ENCODE measurements at places on chromosomes 12 and 14.

- no peak for DNase-seq
These were observed 126.9 kb upstream of the FKBP4 start for GRCh38 chr12:2667716-2668440.

- DNase-seq: no peak
These were observed 18.0 kb downstream of the FKBP11 start for GRCh38 chr12:48907245-48907644.

DNA sequence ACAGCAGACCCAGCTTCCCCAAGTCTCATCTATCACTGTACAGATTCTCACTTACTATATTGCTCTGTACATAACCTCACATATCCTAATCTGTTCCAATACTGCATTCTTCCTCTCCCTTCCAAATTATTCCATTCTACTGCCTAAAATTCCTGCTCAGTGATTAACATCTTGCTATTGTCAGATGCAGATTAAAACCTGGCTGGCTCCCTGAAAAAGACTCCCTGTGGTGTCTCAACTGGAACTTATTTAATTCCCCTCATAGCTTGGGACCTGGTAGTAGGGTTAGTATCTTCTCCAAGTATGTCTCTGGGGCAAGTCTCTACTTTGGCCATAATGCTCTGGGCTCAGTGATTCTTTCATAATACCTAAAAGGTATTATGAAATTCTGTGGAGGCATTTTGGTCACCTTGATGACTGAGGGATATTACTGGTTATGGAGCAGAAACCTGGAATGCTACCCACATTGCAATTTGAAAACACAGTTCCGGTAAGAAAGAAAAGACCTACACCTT is 55.8 kb downstream of the PAWR start:
- no peak for DNase-seq

DNA sequence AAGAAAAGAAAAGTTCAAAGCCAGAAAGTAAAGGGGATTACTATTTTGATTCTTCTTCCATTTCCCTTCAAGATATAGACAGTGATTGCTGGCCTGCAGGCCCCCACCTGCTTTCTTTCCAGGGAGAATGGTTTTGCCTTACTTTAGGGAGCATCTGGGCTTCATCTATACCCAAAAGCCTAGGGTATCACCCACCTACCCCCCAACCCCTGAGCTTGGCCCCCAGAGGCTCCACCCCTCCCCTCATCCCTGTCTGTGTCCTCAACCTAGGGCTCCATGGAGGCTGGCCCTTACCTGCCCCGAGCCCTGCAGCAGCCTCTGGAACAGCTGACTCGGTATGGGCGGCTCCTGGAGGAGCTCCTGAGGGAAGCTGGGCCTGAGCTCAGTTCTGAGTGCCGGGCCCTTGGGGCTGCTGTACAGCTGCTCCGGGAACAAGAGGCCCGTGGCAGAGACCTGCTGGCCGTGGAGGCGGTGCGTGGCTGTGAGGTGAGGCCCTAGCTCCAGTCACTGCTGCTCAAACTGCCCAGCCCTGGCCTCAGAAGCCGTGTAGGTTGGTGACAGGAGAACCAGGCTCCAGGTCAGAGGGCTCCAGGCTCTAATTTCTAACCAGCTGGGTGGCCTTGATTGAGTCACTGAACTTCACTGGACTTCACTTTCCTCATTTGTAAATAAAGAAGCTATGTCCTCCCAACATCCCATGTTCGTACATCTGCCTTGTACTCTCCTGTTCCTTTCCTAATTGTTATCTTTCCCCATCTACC is 13.6 kb downstream of the ARHGEF40 start:
- no peak for DNase-seq

DNA sequence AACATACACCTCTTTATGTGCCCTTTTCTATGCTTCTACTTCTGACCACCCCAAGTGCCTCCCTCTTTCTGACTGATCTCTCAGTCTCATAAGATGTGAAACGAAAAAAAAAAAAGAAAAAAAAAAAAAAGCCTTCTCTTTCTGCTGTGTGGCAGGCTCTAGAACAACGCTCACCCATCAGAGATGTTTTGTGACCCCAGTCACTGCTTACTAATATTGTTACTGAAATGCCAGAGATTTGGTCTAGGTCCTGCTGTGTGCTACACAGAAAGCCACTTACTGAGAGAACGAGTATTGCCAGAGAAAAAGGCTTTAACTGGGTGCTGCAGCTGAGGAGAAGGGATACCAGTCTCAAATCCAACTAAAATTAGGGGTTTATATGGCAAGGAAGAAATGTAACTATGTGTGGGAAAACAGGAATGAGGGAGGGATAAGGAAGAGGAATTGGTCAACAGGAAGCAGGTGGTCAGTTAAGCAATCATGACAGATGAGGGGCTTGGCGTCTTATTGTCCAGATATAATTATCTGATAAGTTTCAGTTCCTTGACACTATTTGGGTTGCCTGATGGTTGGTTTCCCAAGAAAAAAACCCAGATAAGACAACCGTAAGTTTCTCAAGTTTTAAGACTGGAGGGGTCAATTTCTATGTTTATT is 149.0 kb downstream of the NAV3 start:
- no peak for DNase-seq

- no peak for DNase-seq
These were observed 73.4 kb upstream of the EEA1 start for GRCh38 chr12:93002293-93003054.

- peak; percentile 69 for DNase-seq
These were observed 86.7 kb downstream of the CALM1 start for GRCh38 chr14:90483571-90483974.

DNA sequence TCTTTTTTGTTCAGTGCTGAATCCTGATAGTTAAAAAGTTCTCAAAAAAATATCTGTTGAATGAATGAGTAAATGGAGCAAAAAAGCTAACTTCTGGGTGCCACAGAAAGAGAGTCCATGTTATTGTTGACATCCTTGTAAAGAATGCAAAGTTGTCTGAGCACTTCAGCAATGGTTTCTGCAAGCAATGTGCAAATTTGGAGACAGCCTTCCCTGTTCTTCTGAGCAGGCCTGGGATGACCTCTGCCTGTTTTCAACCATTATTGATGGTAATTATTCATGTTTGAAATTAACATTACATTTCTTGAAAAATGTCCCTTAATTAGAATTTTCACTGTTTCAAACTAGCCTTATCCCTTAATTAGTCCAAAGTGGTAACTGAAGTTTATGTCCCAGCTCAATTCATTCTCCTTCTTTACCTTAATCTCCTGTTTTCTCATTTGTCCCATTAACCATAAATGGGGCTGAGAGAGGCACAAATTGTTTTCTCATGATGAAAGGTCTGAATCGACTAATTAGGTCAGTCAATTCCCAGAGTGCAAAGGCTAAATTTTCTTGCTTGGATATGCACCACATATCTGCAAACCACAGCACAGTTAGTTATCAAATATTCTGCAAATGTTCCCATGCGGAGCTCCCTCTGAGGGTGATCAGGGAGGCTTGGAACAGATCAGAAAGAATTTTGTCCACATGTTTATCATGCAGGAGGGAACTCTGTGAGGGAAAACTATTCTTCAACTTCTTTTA is 139.4 kb upstream of the KRR1 start:
- no peak for DNase-seq

DNA sequence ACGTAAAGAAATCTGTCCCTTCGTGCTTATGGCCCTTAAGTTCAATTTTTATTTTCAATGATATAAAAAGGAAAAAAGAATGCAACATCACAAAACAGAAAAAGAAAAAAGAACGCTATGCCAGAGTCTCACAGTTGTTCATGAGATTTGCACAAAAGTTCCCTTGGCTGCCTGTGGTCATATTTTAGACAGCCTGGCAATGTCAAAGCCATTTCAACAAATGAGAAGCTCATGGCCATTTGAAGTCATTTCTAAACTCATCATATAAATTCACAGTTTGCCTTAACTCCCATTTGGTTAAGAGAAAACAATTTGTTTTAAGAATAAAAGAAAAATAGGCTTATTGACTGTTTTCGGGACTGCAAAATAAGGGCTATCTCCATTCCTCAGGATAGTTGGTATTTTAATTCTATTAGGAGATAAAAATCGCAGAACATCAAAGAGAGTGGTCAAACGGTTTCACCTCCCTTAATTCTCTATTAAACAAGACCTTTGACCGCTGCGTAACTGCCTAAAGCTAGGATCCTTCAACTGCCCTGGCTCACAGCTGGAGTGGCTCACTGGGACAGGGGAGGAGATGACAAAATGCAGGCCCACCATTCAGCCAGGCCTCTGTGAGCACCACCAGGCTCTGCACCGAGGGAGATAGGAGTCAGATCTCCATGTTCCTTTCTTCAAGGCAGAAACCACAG is 119.2 kb upstream of the DAAM1 start:
- DNase-seq: no peak

DNA sequence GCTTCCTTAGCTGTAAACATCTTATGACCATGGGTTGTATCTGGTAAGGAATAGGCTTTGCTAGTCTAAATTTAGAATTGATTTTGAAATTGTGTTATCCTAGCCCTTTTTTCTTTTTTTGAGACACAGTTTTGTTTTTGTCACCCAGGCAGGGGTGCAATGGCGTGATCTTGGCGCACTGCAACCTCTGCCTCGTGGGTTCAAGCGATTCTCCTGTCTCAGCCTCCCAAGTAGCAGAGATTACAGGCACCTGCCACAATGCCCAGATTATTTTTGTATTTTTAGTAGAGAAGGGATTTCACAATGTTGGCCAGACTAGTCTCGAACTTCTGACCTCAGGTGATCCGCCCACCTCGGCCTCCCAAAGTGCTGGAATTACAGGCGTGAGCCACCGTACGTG is 2.4 kb upstream of the TUBA1B start:
- no peak for DNase-seq

DNA sequence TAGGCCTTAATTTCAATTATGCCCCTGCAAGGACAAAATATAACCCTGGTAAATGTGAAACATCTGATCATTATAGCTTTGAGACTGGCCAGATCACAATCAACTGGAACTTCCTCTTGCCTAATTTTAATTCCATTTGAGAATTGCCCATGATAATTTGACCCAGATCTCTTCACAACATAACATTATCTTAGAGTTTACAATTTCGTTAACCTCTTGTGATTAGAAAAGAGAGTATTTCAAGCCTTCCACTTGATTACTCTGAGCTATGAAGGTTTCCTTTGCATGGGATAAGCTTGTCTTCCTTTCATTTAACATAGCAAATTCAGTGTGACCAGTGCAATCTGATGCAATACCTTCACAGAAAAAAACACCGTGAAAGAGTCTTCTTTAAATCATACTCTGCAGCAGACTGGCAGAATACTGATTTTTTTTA is 143.6 kb downstream of the DUSP6 start:
- no peak for DNase-seq

- DNase-seq: no peak
These were observed 9.9 kb downstream of the LGR5 start for GRCh38 chr12:71449373-71450070.

DNA sequence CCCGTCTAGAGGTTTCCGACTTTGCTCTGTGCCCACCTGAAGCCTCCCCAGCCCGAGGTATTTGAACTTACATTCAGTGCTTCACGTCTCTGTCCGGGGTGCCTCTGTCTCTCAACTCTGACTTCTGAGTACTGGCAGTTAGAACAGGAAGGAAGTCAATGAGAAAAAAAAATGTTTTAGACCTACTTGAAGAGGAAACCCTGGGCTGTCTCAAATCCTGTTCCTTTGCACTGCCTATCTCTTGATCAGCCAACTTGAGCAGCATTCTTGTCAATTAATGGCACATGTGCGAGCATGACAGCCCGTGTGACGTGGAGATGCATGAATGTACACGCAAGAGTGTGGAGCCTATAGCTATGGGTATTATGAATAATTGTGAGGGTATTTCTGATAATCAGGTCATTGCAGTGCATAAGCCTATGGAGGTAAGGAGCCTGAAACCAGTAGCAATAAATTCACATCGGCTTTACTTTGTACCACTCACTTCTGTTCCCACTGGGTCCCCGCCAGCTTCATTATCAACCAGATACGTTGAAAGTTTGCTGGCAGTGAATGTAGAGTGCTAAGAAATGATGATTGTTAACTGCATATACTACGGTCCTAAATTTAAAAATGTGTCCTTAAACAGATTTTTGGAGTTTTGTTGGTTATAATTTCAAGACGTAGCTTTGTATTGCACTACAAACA is at the start of gene ARHGDIB:
Gene ARHGDIB, minus strand, starts transcription at position 136 of the 687 bp plus-strand sequence. CDS start 10,889 bp downstream, outside the sequence.
- DNase-seq: no peak

DNA sequence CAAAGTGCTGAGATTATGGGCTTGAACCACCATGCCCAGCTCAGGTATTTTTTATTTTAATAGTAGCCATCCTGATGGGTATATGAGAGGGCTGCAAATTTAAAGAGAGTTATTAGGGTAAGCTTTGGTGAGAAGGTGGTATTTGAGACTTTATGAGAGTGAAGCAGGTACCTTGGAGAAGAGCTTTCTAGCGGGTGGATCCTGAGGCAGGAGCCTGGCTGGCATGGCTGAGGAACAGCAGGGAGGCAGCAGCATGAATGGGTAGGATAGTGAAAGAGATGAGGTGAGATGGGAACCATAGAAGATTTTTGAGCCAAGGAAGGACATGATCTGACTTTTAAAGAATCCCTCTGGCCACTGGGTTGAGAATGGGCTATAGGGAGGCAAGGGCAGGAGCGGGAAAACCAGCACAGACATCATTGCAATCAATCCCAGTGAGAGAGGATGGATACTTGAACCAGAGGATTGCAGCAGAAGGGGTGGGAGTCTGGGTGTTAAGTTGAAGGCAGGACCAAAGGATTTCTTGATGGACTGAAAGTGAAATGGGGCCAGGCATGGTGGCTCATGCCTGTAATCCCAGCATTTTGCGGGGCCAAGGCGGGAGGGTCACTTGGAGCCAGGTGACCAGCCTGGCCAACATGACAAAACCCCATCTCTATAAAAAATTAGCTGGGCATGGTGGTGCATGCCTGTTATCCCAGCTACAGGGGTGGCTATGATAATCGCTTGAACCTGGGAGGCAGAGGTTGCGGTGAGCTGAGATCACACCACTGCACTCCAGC is 5.7 kb downstream of the SVOP start:
- no peak for DNase-seq

DNA sequence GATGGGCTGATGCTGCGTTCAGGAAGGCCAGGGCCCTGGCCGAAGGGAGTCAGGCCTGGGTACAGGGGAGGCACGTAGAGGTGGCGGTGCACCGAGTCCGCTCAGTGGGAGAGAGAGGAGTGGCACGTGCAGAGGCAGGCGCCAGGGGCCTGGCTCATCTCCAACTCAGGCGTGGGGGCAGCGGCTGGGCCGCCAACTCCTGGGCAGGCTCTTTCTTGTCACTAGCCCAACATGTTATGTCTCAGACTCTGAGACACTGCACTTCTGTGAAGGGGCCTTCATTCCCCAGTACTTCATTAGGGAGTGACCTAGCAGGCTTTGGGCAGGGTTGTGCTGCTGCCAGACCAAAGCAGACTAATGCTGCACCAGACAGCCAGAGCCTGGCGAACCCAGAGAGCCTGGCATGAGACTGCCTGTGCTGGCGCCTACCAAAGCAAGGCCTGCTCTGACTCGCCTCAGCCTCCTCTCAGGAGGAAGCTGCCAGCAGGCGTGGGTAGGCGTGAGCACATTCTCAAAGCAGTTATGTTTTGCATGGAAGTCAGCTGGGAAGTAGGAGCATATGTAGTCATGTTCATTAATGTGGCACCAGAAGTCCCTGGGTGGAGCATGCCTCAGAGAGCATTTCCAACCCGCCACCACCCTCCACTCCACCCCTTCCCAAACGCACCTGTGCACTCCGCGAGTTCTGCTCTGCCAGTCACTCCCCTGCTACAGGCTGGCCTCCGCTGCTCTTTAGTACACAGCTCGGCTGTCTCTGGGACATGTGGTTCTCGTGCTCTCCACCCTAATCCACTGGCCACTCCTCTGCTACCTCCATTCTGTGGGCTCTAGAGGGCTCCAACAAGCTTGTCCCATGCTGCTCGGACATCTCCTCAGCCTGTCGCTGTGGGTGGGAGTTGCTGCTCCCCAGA is 9.7 kb downstream of the CKB start:
- peak; percentile 99 for DNase-seq

- no peak for DNase-seq
These were observed 232.6 kb downstream of the EFCAB11 start for GRCh38 chr14:89721956-89722355.
